PC-3 (cell line): ENCODE measurements at places on chromosomes 7 and 10. TPM values are rescaled to one million over a fixed set of nuclear protein-coding genes. Genes with fewer than 3 reads are reported as not detected.

GRCh38 chr10:42491001-42491592, 147.3 kb downstream of the ZNF33B start:
- peak; percentile 4 for DNase-seq

- no peak for DNase-seq
Observed at GRCh38 chr10:57952741-57953140, 315.0 kb downstream of the IPMK start.

GRCh38 chr7:123570390-123571182, 13.0 kb upstream of the NDUFA5 start:
- peak; percentile 72 for DNase-seq

DNA sequence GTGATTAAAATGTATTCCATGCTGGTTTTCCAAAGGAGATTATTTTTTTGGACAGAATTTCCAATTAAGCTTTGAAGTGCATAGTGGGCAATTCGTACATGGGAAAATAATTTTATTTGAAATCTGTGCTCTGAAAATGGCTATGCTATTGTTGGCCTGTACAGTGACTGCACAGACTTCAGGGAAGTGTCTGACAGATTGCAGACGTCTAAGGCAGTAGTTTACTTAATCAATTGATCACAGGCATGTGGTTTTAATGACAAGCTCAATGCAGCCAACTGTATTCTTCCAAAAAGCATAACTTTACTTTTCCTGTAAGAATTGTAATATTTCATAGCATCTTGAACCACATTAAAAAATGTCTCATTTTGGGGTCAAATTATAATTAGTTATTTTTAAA, 102.0 kb downstream of the SEMA3C start:
- no peak for DNase-seq

DNA sequence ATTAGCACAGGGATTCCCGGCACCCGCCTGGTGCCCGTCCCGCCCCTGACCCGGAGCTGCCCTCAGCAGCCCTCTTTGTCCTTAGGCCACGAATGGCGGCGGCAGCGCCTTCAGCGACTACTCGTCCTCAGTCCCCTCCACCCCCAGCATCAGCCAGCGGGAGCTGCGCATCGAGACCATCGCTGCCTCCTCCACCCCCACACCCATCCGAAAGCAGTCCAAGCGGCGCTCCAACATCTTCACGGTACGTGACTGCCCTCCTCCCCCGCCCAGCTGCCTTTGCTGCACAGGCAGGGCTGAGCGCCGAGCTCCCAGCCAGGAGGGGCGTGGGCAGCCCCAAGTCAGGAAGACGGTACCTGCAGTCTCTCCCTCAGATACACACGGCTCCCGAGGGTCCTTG, 33.6 kb downstream of the AGAP3 start:
- no peak for DNase-seq

GRCh38 chr10:92914478-92915325, 66.4 kb downstream of the EXOC6 start:
- DNase-seq, result peak; percentile 58

DNA sequence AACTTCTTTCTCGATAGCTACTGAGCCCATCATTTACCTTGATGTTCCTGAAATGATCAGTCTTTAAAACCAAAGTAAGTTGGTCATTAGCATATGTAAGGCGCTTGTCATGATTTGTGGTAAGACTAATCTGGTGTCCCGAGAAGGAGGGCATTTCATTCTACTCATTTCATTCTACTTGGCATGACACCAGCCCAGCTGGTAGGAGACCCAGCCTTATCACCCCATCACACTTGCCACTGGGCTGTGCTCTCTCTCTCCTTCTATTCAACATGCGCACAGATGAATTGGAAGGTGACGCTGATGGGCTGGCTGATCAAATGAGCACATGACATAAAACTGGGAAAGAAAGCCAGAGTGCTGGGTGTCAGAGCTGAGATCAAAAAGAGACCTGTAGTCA, 65.7 kb downstream of the CRTAC1 start:
- no peak for DNase-seq

DNA sequence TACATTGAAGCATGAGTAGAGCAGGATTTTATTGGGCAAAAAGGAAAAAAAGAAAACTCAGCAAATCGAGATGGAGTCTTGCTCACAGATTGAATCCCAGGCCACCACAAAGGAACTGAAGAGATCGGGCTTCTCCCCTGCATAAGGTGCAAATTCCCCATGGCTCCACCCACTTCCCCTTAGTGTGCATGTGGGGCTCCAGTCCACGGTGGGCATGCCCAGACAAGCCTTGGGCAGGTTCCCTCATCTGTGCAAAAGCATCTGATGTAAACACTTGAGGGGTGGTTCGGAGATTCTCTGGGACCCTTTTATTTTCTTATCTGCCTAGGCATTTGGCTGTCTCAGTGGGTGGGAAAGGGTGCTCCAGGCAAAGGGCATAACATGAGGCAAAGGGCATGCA, 150.7 kb downstream of the CFTR start:
- DNase-seq, result no peak

GRCh38 chr7:107948645-107949442, 54.1 kb downstream of the LAMB1 start:
- DNase-seq, result peak; percentile 97

DNA sequence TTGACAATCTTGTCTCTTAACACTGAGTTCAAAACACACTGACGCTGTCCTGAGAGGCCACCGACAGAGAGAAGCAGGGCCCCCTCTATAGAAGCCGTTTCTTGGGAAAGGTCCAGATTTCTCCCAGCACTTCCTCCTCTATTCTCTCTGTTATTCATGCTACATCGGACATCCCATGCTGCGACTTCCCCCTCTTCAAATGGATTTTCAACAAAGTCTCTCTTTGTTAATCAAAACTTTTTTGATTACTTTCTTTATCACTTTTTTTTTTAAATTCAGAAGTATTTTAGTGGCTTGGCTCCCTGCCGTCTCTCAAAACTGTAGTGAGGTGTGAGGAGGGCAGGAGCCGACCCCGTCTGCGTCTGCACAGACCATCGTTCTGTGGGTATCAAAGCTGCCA, 298.9 kb upstream of the PITRM1 start:
- DNase-seq, result no peak

DNA sequence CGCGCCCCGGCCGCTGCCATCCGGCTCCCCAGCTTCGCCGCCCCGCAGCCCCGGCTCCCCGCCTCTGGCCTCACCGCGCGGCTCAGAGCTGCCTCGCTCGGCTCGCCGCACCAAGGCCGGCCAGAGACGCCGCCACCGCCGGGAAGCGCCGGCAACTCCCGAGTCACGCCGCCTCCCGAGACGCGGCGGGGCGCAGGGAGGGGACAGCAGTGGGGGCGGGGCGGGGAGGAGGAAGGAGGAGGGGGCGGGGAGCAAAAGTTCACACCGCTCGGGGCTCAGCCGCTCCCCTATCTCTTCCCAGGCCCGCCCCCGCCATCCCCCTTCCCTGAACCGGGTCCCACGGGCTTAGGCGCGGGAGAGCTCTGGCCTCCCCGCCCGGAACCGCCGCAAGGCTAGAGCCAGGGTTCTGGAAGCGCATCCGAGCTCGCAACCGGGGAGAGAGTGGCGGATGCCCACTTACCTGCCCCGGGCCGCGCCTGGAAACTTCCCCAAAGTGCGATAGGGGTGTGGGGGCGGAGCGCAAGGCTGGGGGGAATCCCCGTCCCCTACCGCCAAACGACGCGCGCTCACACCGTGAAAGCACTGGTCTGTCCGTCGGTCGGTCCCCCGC, 1.0 kb downstream of the CHST15 start:
- peak; percentile 30 for DNase-seq

DNA sequence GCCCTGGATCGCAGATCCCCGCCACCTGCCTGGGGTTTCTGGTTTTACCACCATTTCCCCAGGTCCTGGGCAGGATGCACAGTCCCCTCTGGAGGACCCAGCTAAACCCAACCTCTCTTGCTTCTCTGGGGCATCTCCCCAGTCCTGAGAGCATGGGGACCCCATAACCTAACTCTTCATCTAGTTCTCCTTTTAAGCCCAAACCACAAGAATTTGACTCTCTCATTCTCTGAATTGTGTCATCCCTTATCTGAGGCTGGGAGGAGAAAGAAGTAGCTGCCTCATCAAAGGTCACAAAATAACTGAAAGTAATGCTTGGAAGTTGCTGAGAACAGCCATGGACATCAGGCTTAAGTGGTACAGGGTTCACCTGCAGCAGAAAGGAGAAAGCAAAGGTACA, 159.9 kb downstream of the FGFR2 start:
- DNase-seq, result no peak

- DNase-seq, result no peak
Observed at GRCh38 chr10:31620226-31621151, 301.5 kb downstream of the ZEB1 start.

- peak; percentile 76 for DNase-seq
Observed at GRCh38 chr7:157318015-157318706, 18.6 kb upstream of the DNAJB6 start.

GRCh38 chr10:29828956-29829355, 194.2 kb upstream of the SVIL start:
- no peak for DNase-seq

DNA sequence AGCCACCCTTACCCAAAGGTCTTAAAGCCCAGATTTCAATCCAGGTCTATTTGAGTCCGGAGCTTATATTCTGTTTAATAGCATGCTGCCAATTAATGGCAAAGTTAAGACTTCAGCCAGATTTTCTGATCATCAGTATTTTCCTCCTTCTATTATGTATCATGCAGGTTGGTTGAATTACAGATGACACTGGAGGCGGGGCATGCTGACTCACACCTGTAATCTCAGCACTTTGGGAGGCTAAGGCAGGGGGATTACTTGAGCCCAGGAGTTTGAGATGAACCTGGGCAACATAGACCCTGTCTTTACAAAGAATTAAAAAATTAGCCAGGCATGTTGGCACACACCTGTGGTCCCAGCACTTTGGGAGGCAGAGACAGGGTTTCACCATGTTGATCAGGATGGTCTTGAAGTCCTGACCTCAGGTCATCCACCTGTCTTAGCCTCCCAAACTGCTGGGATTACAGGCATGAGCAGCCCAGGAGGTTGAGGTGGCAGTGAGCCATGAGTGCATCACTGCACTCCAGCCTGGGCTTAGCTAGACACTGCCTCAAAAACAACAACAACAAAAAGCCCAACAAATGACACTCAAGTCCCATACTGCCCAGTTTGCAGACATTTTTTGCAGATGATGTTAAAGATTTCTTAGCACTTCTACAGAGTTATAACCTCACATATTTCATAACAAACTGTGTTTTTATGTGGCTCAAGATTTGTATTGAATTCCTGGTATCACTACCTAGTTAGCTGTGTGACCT, 62.5 kb downstream of the MCU start:
- peak; percentile 38 for DNase-seq

- DNase-seq, result no peak
Observed at GRCh38 chr10:21084700-21085099, 187.6 kb upstream of the NEBL start.

DNA sequence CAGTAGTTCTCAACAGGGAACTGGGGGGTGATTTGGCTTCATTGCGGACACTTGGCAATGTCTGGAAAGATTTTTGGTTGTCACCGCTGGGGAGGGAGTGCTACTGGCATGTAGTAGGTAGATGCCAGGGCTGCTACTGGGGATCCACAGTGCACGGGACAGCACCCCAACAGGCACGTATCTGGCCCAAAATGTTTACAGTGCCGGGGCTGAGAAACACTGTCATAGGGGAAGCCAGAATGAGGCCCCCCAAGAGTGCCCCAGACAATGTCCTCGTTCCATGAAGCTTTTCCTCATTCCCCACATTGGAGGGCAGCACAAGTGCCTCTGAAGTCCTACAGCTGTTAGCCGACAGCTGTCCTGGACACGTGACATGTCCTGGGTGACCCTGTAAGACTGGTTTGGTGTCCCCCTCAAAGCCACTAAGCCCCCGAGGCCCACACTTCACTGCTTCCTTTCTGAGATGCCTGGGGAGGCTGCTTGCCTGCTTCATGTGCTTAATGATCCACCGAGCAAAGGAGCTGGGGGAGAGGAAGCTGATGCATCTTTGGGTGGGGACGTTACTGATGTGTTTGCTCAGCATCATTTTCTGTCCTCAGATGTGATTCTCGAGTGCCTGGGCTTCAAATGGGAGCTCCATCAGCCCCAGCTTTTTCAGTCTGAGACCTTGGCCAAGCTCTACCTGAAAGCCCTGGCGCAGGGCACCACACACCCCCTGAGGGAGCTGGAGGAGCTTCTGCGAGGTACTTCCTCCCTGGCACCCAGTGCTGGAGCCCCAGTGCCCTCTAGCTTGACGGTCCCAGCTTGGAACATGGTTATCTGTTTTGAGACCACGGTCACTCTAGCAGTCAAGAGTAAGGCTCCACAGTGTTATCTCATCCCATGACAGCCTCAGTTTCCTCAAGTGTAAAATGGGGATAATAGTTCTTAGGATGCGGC, 14.7 kb downstream of the BTBD16 start:
- DNase-seq, result no peak

OR2A5 gene
- total RNA-seq, result not detected in 2 replicates

ACHE gene
- total RNA-seq, result 0.40 and 1.3 TPM in 2 replicates

AP4M1 gene
- 17.9 and 23.9 TPM in 2 replicates for total RNA-seq

CYP2C9 gene
- not detected in 2 replicates for total RNA-seq

CTNNA3 gene
- total RNA-seq, result 1.4 and 1.9 TPM in 2 replicates

SRPK2 gene
- 21.6 and 32.1 TPM in 2 replicates for total RNA-seq

SFTPA1 gene
- not detected in 2 replicates for total RNA-seq

ITGA8 gene
- total RNA-seq, result not detected in 2 replicates

KCND2 gene
- 0.17 and 0.33 TPM in 2 replicates for total RNA-seq

MKI67 gene
- total RNA-seq, result 66.0 and 84.9 TPM in 2 replicates

TRPV5 gene
- total RNA-seq, result not detected in 2 replicates

FKBP6 gene
- total RNA-seq, result not detected in 2 replicates

TMEM140 gene
- total RNA-seq, result 0.52 TPM in 1 of 2 replicates, not detected in the other
